Progenitor cell of endocrine pancreas (in vitro differentiated cells): ENCODE measurements at places on chromosomes 2 and 18.

GRCh38 chr2:45014016-45014702, 4.9 kb upstream of the SIX2 start:
- DNase-seq: peak; percentile 68

- DNase-seq: no peak
Observed at GRCh38 chr2:230913406-230914143, 11.5 kb downstream of the GPR55 start.

DNA sequence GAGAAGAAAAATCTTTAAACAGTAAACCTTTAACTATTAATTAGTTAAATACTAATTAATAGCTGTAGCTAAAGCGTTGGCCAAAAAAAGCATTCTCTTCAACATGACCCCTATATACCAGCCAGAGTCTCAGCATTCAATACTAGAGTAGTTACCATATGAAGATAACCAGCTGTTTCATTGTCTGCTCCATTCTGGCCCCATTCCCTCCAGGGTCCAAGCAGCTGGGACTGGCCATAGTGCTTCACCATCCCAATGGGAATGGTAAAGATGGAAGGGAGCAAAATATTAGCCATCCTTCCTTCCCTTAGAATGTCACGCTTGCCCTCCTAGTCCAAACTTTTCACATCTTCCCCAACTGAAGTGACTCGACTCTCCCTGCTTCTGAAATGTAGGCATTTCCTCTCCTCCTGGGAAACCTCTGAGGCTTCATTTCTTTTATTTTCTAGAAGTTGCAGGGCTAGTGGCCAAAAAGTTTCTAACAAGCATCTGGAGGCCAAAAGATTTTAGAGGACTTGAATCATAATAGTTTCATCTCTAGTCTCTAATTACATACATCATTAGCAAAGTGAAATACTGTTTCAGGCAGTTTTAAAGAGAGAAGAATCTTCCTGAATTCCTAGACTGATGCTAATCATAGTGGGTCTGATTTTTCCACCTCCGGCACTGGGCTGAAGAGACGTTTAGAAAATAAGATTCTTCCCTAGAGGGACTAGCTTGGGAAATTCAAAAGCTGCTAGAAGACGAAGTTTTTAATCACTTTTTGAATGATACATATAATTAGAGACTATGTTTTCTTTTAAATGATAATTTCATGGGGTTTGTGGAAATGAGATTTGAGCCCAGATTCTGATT, 52.7 kb downstream of the CCDC68 start:
- DNase-seq: no peak

DNA sequence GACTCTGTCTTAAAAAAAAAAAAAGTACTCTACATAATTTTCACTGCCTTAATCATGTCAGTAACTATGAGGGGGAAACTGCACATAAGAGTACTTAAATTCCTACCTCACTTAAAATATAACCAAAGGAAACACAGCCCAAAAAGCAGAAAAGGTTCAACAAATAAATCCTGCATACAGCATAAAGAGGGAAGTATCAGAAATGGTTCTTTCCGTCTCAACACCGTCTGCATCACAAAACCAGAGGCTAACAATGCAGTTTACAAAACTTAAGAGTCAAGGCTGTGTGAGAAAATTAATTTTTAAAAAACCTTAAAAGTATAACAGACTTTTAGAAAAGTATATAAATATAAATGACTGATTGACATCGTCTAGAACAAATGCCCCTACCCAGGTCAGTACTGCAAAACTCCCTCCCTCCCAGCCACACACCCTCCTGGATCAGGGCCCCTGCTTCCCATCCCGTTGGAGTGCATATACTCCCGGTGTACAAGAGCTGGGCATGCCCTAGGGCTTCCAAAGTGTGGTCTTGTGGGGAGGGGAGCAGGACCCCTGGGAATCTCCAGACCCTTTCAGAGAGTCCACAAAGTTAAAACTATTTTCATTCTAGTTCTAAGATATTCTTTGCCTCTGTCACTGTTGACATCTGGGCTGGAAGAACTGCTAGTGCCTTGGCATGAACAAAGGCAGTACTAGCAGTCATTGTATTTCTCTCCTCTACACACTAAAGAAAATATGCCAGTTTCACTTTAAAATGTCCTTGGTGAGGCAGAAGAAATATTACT, 67.0 kb upstream of the SERTAD2 start:
- DNase-seq: no peak

DNA sequence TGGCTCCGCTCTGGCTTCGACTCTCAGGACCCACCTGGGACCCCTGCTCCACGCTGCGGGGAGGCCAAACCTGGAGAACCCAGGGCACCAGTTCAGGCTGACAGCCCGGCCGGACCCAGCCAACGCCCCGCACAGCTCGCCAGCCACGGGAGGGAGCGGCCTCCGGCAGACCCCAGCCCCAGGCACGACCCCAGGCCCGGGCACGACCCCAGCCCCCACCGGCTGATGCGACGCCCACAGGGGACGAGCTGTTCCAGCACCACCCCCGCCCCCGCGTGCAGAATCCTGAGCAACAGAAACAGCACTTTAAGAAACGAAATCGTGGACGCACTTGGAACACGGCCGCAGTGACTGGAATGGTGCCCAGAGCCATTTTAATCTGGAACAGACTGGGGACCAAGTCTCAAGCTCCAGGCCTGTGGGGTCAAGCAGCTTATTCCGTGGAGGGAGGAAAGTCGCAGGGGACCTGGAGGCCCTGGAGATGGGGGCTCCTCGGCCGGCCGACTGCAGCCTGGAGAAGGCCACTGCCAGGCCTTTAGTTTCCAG, 74.2 kb downstream of the MBP start:
- DNase-seq: no peak

- no peak for DNase-seq
Observed at GRCh38 chr18:23612434-23613090, 26.3 kb upstream of the NPC1 start.

DNA sequence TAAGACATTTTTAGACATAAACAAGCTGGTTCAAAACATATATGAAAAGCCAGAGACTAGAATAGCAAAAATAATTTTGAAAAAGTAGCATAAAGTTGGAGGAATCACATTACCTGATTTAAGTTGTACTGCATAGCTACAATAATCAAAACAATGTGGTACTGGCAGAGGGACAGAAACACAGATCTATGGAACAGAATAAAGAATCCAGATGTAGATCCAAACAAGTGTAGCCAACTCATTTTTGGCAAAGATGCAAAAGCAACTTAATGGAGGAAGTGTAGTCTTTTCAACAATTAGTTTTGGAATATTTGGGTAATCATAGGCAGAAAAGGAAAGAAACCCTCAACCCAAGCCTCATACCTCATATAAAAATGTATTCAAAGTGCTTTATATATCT, 278.7 kb upstream of the ZNF521 start:
- DNase-seq: no peak

DNA sequence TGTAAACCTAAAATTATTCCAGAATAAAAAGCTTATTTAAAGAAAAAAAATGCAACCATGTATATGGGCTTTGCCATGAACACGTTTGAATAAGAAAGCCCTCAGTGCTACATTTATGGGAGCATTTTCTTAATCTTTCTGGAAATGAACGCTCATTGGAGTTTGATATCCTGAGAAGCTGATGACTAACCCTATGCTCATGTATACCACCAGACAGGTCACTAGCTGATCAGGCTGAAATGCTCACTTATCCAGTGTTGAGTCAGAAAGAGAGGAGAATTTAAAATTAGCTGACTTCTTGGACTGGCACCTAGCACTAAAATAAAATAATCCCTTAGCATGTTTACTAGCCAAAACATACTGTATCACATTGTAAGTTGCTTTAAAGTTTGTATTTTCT, 254.9 kb upstream of the SIX3 start:
- no peak for DNase-seq

GRCh38 chr18:79964330-79965118, at the start of gene HSBP1L1:
Gene HSBP1L1 (plus strand): TSS chr18:79964643. CDS start chr18:79964736, 93 bp downstream.
- DNase-seq: peak; percentile 76

GRCh38 chr2:127220768-127221527, 849 bp upstream of the CYP27C1 start:
- DNase-seq: no peak

DNA sequence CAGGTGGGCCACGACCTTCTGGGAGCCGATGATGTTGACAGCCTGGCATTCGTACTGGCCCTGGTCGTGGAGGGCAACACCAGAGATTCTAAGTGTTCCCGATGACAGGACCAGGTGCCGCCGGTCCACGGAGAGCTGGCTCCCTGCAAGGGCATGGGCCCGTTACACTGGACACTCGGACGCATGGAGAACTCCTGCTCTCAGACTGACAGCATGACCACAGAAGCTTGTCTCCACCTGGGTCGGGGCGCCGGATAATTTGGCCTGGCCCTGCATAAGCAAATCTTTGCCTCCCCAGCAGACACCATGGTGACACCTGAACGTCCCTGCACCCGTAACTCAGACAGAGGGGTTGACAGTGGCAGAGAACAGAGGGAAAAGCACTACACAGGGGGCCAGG, 80.7 kb downstream of the PXDN start:
- DNase-seq: no peak

GRCh38 chr2:238155761-238156694, 2.7 kb upstream of the ERFE start:
- no peak for DNase-seq

DNA sequence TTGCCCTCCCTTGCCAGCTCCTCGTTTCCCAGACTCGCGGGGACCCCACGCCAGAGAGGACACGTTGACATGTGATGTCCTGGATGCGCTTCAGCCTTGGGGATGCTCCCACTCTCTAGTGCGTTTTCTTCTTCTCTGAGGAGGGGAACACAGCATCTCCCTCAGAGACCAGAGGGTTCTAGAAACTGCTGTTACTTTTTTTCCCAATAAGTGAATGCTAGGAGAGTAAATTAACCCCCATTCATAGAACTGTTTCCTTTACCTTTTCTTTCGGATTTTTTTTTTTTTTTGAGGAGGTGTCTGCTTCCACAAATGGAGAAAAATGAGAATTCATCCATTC, 370 bp upstream of the EFEMP1 start:
- DNase-seq: no peak
